ENCODE measurements at places on chromosomes 2 and 18. TPM values are rescaled to one million over a fixed set of nuclear protein-coding genes. Genes with fewer than 3 reads are reported as not detected.

DNA sequence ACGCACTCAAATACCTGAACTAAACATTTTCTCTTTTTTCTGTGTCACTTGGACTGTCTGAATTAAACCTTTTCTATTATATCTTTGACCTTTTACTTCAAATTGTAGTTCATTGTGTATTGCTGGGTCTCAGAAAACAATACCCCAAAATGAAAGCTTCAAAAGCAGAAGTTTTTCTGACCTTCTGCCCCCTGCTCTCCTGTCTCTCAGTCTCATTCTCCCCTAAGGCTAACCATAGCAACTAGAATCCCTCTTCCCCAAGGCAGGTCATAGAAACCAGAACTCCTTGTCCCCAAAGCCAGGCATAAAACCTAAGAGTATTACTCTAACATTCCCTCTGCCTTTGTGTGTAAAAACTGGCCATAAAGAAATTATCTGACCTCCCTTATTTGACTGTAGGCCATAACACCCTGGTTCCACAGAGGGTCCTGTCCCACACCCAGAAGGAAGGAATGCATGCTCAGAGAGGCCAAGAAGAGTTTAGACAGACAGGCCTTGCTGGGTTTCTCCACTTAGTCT, 93.5 kb upstream of the B3GNT2 start:
- DNase-seq = no peak

Gene AAK1
- 37.7 TPM for total RNA-seq

Gene CSRNP3
- total RNA-seq = 246 TPM

GRCh38 chr2:194870974-194871535, 786.0 kb upstream of the SLC39A10 start:
- DNase-seq = no peak

DNA sequence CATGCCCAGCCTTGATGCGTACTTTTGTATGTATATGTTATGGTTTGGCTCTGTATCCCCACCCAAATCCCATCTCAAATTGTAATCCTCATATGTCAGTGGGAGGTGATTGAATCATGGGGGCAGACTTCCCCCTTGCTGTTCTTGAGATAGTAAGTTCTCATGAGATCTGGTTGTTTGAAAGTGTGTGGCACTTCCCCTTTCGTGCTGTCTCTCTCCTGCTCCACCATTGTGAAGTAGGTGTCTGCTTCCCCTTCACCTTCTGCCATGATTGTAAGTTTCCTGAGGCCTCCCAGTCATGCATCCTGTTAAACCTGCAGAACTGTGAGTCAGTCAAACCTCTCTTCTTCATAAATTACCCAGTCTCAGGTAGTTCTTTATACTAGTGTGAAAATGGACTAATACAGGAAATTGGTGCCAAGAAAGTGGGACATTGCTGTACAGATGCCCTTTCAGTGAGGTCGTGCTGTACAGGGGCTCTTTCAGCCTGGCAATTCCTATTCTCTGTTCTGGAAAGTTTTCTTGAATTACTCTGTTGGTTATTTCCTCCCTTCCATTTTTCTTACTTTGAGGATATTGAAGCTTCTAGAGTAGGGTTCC, 38.2 kb downstream of the KCMF1 start:
- DNase-seq = no peak

DNA sequence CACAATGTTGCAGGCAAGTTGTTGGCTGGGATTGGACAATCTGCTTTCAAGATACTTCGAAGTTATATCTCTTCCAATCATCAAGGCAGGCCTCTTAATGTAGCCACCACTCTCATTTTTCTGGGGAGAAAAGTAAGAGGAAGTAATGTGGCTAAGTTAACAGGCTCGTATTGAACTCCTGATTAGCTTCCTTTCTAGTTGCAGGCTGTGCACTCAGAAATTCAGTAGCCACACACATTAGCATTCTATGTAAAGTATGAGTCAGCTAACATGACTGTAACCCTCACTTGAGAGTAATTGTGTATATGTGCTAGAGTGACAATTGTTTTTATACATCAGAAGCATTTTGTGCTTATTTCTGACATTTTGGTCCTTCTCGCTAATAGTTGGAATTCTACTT, 3.3 kb downstream of the TWSG1 start:
- DNase-seq = no peak

DNA sequence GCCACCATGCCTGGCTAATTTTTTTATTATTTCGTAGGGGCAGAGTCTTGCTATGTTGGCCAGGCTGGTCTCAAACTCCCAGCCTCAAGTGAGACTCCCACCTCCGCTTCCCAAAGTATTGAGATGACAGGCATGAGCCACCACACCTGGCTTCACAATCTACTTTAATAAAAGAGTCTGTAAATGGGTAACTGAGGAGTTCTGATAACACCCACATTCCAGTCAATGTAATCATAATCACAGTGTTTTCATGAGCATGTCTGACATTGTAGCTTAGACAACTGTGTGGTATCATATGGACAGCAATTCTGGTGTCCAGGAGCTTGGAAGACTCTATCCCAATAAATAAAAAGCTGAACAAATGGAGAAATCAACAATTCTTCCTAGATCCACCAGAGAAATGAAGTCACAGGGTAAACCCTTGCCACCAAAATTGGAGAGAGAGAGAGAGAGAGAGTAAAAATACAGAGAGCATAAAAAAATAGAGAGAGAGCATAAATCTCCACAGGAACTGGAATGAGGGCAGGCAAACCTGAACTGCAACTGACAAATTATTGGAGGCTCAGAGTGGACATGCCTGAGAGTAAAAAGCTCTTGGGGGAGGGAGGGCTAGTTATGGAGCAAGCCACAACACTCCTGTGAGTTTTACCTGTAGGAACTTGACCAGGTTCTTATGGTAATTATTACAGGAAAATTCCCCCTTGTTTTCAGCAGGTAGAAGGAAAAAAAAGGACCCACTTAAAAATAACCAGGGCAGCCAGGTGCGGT, 12.4 kb upstream of the NBEAL1 start:
- DNase-seq = no peak

GRCh38 chr2:37068686-37069085, 15.5 kb downstream of the HEATR5B start:
- DNase-seq = no peak

DNA sequence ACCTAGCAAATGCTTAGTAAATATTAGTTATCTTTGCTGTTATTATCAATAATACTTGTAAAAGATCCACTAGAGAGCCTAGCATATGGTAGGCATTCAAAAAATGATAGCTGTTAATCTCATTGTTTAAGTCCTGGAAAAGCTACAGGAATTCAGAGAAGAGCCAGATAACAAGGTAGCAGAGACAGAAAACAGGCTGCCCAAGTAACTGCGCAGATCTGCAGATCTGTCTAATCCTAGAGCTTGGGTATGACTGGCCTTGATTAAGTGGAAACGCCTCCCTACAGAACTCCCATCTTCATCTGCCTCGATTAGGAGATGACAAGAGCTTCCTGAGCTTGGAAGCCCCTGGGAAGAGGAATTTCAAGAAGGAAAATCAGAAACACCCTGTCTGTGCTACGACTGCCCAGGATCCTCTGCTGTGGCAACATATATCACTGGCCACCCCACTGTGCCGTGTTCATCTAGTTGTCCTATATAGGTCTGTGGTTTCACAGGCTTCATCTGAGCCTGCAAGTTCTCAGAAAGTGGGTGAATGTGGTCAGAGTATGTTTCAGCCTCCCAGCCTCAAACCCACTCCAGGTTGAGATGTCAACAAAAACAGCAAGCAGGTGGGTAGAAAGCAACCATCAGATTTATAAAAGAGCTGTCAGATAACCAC, 151.5 kb upstream of the PKDCC start:
- no peak for DNase-seq

Gene EVX2
- total RNA-seq = not detected

DNA sequence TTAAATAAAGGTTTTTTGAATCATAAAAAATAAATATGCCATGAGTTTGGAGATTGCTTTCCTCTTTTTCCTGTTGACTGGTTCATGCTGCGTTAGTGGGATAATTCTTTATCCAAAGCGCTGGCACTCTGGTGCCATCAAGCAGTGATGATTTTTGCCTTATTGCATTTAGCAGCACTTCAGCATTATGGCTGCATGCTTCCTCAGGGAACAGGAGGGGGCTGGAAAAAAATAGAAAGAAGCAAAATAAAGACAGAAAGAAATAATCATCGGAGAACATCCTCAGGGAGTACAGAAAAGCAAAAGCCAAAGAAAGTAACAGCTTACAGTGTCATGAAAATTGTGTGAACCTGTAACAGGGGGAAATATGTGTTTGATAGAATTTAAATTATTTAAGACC, 1408.2 kb upstream of the PIK3C3 start:
- no peak for DNase-seq

Gene DLGAP1
- 80.2 TPM for total RNA-seq

Gene DSG1
- total RNA-seq = 0.16 TPM

Gene IL1F10
- total RNA-seq = not detected

GRCh38 chr2:67388680-67389079, 8.5 kb upstream of the ETAA1 start:
- no peak for DNase-seq

- no peak for DNase-seq
Measured at GRCh38 chr2:54891909-54892308, 158.3 kb downstream of the RTN4 start.

- DNase-seq = no peak
Measured at GRCh38 chr2:137945229-137945628, 19.0 kb upstream of the HNMT start.

Gene POLR1A
- 9.5 TPM for total RNA-seq

Gene TMEM163
- 14.3 TPM for total RNA-seq

Gene KATNAL2
- 2.0 TPM for total RNA-seq

DNA sequence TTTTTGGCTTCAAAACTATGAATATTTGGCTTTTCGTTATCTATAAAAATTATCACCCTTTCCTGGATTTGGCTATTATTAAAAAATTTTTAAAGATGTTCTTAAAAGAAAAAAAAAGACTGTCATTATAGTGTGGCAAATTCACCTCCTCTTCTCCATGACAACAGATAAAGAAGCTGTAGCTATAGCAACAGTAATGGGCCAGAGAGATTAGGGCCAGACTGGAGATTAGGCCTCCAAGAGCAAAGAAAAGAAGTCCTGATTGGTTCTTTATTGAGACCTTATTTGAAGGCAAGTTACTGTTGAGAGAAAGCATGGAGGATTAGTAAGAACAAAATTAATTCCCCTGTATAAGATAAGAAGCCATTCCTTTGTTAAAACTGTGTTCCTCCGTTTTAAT, 812.5 kb downstream of the DCC start:
- no peak for DNase-seq

- no peak for DNase-seq
Measured at GRCh38 chr2:177241711-177242120, 22.8 kb downstream of the NFE2L2 start.

Gene EVA1A
- total RNA-seq = 1.1 TPM

Gene SLC66A2
- 31.0 TPM for total RNA-seq

Gene ZNF521
- 8.4 TPM for total RNA-seq

- DNase-seq = no peak
Measured at GRCh38 chr2:229081411-229081810, 189.7 kb downstream of the PID1 start.

Gene HAAO
- total RNA-seq = 0.62 TPM

Gene ABCG5
- total RNA-seq = under 0.01 TPM

DNA sequence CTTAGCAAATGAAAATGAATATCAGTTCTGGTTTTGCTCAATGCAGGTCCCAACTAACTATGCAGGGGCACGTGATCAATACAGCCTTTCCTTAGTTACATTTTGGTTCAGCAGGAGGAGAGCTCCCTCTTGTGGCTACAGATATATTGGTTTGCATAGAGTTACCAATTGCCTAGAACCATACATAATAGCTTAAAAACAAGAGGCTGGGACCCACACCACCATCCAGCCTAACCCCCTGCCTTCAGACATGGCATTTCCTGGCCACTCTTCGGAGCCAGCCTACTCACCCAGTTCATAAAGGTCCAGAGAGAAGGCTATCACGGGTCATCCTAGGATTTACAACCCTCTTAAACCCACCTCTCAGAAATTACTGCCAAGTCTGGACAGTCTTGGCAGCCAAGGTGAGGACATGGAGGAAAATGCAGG, 10.5 kb downstream of the CCDC93 start:
- DNase-seq = no peak

Gene IER3IP1
- 22.1 TPM for total RNA-seq

GRCh38 chr2:41483226-41483625, 564.6 kb upstream of the PKDCC start:
- DNase-seq = no peak

Gene MOCOS
- total RNA-seq = 0.16 TPM

Gene FOXI3
- total RNA-seq = 0.47 TPM

All from occipital lobe (tissue), 3 donors.